ENCODE measurements at places on chromosomes 7 and 10.

DNA sequence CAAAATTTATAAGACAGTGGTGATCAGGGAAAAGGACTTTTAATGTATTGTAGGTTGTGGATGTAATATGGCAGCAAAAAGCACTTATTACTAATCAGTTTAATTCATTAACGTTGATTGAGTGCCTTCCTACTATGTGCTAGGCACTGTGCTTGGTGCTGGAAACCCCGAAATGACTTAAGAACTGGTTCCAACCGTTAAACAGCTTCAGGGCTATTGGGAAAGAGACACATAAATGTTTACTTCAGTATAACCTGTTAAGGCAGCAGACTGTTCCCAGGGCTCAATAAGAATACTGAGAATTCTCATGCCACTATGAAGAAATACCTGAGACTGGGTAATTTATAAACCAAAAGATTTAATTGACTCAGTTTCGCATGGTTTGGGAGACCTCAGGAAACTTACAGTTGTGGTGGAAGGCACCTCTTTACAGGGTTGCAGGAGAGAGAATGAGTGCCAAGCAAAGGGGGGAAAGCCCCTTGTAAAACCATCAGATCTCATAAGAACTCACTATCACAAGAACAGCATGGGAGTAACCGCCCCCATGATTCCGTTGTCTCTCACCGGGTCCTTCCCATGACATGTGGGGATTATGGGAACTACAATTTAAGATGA, 1.1 kb upstream of the SLC25A13 start:
- DNase-seq = no peak

GRCh38 chr7:151755131-151755801, 121.6 kb downstream of the PRKAG2 start:
- no peak for DNase-seq

GRCh38 chr10:83543691-83544462, 595.4 kb upstream of the GHITM start:
- no peak for DNase-seq

GRCh38 chr7:101399759-101400158, 37.1 kb downstream of the COL26A1 start:
- DNase-seq = no peak

- DNase-seq = no peak
Observed at GRCh38 chr7:15086131-15086611, 183.6 kb upstream of the DGKB start.

GRCh38 chr10:86711513-86712316, 43.4 kb downstream of the LDB3 start:
- DNase-seq = peak; percentile 60

DNA sequence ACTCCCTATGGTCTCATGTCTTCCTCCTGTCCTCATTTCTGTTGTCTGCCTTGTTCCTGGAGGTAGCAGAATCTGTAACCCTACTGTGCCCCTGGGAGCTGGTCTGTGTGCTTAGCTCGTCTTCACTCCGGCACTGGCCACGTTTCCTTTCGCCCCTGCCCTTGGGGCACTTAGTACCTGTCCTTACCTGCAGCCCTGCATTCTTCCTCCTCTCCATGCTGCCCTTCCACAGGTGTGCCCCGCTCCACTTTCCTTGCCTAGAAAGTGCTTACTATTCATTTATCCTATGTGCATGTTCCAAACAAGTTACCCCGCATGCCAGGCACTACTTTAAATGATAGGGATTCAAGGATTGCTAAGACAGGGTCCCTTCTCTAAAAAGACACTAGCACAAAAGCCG, 199.9 kb upstream of the ZMIZ1 start:
- no peak for DNase-seq

GRCh38 chr10:106401161-106401560, 763.3 kb downstream of the SORCS1 start:
- DNase-seq = no peak

DNA sequence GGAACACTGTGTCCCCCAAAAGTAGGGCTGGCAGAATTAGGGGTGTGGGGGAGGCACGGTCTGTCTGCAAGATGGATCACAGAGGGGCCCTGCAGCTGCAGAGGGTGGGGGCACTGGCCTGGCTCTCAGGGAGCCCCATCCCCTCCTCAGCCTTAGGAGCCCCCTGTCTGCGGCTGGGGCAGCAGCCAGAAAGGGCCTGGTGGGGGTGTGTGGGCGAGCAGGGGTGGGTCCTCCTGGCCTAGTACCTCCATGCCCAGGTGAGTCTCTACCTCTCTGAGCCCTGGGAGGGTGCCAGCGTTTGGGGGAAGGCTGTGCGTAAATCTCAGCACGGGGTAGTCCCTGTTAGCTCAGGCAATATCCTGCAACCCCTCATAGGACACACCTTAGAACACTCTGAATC, 280.5 kb upstream of the PPP2R2D start:
- DNase-seq = no peak

- DNase-seq = no peak
Observed at GRCh38 chr10:120075349-120075748, 182.8 kb downstream of the SEC23IP start.

- peak; percentile 36 for DNase-seq
Observed at GRCh38 chr7:21945454-21946221, at the start of gene CDCA7L. Gene CDCA7L, minus strand, starts transcription at chr7:21945899. Its CDS starts 95 bp downstream, at chr7:21945804.

GRCh38 chr7:23106823-23107663, 1.5 kb downstream of the KLHL7 start:
- DNase-seq = no peak

DNA sequence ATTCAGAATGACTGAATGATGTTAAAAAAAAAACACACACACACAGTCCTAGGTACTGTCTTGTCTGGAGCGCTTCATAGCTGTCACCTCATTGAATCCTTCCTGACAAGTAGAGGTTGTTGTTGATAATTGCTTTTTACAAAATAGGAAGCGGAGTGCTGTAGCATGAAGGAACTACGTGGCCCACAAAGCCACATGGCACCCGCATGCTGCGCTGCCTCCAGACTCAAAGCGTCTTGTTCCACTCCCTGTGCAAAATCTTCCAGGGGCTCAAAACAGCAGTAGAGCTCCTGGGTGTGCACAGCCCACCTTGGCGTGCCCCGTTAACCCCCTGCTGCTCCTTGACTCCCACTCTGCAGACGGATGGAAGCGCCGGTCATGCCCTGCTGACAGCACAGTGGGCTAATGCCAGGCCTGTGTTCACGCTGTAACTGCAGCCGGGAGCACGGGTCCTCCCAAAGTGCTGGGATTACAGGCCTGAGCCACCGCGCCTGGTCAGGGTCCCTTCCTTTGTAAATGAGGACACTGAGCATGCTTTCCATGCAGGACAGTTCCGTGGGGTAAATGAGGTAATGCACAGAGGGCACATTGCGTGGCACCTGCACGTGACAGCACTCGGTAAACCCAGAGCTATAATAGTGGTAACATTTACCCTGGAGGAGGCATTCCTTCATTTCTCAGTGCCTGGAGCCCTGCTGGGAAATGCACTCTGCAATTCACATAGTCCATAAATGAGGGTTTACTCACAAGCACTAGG, 91.1 kb upstream of the GNA12 start:
- DNase-seq = no peak

GRCh38 chr7:234708-235553, 42.6 kb downstream of the FAM20C start:
- DNase-seq = no peak

- DNase-seq = no peak
Observed at GRCh38 chr10:34498821-34499220, 316.3 kb downstream of the PARD3 start.

DNA sequence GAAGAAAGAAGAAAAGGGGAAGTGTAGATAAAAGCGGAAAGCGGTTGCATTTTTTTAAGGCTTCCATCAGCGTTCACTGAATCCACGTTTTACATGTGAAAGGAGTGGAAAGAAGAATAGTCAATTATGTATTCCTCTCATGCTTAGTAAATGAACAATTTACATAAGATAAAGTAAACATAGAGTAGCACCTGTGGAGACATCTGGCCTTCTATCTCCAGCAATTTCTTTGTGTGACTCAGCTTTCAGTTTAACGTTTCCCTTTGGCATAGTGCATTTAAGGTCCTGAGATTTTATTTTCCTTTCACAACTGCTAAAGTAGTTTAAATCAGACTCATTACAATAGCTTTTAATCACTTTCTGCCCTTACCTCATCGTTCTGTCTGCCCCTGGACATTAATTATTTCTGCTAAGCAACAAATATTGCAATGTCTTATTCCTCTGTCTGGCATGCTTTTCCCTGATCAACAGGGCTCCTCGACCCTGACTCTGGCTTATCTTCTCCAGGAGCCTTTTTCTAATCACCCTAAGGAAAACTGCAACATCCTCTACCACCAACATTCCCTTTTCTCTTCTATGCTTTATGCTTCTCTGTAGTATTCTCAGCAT, 383.5 kb upstream of the VWC2 start:
- no peak for DNase-seq

DNA sequence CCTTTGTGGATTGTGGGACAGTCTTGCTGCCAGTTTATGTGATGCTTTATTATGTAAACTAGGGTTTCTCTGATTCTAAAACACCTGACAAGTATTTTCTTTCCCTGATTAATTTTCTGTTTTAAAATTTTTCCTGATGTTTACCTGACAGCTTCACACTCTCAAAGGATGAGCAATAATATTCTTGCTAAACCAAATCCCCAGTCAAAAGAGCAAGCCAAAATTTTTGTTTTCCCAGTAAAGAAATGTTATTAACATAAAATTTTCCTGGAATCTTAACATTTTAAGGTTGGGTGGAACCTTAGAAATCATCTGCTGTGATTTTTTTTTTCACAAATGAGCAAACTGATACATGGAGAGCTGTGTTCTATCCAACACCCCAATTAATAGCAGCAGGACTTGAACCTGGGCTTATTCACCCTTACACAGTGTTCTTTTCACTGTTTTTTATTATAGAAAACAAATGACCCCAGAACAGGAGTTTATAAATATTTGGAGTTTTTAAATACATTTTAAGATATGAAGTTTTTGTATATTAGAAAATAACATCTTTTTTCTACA, 185.2 kb upstream of the VIPR2 start:
- DNase-seq = no peak

DNA sequence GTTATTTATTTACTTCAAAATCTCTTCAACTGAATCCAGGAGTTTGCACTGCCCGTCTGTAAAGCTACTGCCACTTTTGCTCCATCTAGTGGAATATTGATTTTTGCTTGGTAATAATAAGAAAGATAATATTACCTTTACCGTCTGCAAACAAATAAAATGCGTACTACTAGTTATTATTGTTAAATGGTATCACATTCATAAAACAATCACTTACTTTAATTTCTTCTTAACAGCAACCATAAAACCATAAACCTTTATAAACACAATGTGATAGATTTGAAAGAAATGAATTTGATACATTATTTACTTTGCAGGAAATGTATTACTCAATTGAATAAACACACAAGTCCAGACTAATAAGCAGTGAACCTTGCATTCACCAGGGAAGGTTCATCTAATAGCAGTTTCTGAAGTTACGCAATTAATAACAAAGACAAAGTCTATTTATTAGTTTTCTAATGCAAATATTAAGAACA, 6.4 kb downstream of the AGMO start:
- no peak for DNase-seq

DNA sequence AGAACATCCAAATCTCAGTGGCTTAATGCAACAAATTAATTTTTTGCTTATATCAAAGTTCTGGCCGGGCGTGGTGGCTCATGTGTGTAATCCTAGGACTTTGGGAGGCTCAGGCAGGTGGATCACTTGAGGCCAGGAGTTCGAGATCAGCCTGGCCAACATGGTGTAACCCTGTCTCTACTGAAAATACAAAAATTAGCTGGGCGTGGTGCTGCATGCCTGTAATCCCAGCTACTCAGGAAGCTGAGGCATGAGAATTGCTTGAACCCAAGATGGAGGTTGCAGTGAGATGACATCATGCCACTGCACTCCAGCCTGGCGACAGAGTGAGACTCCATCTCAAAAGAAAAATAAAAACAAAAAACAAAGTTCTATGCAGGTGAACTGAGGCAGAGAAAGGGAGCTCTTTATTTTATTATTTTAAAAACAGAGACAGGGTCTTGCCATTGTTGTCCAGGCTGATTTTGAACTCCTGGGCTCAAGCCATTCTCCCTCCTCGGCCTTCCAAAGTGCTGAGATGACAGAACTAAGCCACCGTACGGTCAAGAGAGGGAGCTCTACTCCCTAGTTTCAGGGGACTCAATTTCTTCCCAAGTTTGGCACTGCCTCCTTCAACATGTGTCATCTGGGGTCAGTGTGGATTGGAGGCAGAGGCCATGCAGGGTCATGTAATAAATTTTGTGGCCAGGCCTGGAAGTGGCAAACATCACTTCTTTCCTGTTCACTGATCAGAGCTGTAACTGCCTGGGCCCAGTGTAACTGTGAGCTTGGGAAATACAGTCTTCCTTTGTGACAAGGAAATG, 2.4 kb downstream of the ADCK2 start:
- DNase-seq = no peak

DNA sequence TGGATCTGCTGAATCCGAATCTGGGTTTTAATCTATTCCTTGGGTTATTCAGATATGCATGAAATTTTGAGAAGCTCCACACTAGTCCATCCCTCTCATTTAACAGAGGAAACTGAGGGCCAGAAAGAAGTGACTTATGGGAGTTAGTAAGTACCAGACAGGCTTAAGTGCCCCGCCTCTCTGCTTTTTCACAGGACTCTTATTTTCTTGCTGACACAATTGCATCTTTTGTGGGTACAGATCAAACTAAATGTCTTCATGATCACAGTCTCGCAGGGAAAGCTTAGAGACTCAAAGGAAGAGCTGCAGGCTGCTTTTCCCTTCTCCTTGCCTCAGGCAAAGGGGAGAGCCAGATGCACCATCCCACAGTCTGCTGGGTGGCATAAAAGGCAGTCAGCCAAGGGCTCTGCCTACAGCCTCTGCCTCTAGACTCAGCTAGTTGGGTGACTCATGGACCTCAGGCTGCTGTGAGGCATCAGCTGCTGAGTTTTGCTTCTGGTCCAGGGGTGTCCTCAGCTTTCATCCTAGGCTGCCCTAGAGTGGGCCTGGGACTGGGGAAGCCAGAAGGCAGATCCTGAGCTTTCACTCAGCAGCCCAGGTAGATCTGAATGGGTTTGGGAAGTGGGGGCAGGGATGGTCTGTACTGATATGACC, 11.6 kb downstream of the GOLGA7B start:
- no peak for DNase-seq

- no peak for DNase-seq
Observed at GRCh38 chr7:153065051-153065450, 305.5 kb downstream of the ACTR3B start.

DNA sequence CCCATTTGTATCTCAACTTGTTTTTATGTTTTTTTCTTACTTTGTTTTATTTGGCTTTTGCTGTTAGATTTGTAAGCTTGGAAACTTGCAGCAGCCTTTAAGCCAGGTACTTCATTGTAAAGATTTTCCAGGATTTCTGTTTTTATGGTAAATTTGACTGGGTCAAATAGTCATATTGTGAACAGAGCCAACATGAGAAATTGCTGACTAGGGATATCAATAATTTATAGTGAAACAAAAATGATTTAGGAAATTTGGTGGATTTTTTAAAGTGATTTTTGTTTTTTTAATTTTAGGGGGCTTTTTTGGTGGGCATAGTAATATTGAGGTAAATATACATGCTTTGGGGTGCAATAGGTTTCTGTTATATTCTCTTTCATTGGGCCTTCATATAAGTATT, 22.2 kb downstream of the SP4 start:
- no peak for DNase-seq

DNA sequence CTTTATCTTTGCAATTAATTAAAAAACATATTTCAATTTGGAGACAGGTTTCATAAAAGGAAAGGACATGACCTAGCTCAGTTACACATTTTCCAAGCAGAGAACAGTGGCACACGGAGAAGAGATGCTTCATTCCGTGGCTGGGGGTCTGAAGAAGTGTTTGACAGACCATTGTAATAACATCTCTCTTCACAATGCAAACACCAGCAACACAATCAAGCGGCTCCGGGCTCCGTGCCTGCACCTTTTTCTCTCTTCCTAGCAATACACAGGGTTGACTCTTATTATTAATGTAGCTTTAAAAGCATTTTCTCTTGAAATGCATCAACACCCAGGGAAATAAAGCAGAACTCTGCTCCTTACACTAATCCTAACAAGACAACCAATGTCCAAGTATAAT, 261.0 kb upstream of the AOAH start:
- DNase-seq = no peak
